ENCODE measurements at places on chromosomes 1 and 21.

- no peak for DNase-seq
Observed at GRCh38 chr1:26363549-26364448, 8.8 kb downstream of the ZNF683 start.

DNA sequence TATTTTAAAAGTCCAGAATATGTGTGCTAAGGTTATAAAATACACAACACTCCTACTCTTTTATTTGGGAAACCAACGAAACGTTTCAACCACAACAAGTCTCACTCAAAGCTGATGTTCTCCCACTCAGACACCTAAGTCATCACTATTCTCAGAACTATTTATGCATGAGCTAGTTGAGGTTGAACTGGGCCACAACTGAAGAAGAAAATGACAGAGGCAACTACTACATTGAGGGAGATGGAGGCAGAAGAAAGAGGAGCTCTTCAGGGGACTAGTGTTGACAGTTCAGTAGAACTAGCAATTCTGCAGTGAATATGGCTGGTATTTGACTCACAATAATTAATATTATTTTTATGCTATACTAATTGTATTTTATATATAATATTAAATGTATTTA, 198.2 kb downstream of the SEC16B start:
- no peak for DNase-seq

- DNase-seq = no peak
Observed at GRCh38 chr1:207867136-207868109, 43.5 kb downstream of the CD34 start.

GRCh38 chr1:30756545-30757351, 826 bp downstream of the LAPTM5 start:
- DNase-seq = peak; percentile 82

DNA sequence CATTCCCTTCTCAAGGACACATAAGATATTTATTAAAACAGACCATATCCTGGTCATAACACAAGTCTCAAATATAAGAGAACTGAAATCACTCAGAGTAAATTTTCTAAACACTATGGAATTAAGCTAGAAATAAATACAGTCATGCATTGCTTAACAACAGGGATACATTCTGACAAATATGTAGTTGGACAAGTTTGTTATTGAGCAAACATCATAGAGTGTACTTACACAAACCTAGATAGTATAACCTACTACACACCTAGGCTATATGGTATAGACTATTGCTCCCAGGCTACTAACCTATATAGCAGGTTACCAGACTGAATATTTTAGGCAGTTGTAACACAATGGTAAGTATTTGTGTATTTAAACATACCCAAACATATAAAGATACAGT, 104.0 kb downstream of the MIS18A start:
- no peak for DNase-seq

GRCh38 chr1:44714944-44715571, 15.9 kb downstream of the RNU5D-1 start:
- peak; percentile 71 for DNase-seq

DNA sequence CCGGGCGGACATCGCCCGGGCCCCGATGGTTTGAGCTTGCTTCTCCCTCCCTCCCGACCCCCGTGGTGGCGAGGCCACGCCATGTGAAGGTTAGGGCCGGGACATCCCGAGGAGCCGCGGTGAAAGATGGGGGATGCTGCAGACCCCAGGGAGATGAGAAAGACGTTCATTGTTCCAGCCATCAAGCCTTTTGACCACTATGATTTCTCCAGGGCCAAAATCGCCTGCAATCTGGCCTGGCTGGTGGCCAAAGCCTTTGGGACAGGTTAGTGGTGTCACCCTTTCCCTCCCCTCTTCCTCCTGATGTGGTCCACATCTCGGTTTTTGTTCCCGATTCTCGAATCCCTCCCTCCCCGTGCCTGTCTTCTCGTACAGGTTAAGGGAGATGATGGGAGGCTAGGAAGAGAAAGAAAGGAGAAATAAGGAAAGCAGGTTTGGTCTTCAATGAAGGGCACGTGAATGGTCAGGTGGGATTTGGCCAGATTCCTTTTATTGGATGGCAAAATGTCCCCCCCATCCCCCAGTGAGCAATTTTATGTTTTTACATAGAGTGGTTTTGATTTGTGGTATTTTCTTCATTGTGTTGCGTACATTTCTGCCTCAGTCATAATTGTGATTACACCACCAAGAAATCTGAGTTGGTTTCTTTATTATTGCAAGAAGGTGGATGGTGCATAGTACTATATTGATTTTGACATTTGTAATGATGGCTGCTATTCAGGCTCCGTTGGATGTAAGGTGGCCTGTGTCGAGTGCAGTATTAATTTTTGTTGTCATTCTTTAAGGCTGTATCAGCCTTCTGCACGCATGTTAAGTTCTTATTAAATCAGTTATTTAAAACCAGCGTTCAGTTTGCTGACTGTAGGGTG, 1.2 kb downstream of the CAMSAP2 start:
- peak; percentile 47 for DNase-seq

DNA sequence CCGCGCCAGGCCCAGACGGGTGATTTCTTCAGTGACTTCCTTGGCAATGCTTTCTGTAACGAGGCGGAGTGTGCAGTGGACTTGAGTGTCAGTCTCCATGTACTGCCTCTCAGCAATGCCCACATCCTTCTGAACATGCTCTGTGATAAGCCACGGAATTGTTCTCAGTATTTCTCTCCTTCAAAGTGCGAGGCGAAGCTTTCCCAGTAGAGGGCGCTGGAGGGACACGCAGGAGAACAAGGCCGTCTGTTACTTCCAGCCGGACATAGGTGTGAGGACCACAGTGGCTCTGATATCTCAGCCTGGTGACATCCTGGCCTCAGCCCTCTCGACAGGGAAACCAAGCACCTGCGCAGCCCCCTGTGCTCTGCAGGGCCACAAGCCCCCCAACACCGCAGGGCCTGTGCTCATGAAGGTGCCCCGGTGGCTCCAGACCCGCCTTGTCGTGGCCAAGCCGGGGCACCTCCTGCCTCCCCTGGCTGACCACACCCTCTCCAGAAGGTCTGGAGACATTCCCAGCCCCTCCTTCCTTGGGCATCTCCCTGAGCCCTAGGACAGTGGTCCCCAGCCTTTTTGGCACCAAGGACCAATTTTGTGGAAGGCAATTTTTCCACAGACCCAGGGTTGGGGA, 46.1 kb upstream of the BACE2 start:
- peak; percentile 45 for DNase-seq

DNA sequence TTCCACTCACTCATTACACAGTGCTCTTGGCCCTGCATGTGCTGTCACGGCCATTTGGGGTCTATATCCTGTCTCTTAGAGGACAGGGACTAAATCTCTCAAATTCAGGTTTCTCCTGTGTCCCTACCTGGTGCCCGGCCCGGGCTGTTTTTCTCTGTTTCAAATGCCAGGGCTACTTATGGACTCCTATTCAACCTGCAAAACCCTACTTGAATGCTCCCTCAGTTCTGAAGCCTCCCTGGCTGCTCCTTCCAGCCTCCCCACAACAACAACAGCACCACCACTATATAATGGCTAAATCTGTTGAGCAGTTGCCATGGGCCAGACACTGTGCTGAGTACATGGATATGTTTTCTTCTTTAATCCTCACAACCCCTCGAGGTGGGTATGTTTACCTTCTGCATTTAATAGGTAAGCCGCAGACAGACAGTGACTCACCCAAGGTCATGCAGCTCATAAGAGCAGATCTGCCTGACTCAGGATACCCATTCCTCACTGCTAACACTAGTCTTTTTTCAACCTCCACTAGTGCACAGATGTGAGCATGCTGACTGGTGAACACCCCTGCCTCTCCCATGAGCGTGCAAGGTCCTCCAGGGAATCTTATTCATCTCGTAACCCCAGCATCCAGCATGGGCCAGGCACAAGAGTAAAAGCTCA, 29.9 kb downstream of the DHRS3 start:
- peak; percentile 48 for DNase-seq

- DNase-seq = no peak
Observed at GRCh38 chr1:23283667-23284602, 60.1 kb downstream of the HNRNPR start.

- no peak for DNase-seq
Observed at GRCh38 chr1:157597959-157598667, at the start of gene FCRL4. TSS of gene FCRL4 (minus strand) at chr1:157598085. CDS start at chr1:157597944, 141 bp downstream.

DNA sequence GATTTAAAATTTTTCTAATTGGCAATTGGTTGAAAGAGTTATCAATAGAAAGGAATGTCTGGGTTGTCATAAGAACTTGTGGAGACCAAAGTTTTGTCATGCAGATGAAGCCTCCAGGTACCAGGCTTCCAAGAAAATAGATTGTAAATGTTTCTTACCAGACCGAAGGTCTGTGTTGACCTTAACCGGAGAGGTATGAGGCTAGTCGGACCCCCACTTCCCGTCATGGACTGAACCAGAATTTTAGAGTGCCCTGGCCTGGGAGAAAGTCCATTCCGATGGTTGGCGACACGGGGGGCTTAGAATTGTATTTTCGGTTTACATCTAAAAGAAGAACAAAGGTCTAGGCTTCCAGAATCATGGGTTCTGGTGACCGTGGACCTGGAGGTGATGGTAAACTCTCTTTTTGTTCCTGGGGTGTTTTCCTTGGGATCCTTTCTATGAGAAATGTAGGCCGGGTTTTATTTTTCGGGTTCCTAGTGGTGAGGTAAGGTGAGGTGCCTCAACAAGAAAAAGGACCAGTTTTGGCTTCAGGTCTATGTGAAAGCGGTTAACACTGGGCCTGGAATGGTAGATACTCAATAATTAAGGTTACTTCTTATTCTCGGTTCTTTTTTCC, 405 bp upstream of the UHMK1 start:
- no peak for DNase-seq

GRCh38 chr1:180539136-180539535, 19.6 kb upstream of the OVAAL start:
- no peak for DNase-seq

GRCh38 chr1:179303200-179303785, 9.7 kb downstream of the SOAT1 start:
- no peak for DNase-seq
